ENCODE measurements at places on chromosomes 1 and 21.

GRCh38 chr1:235979716-235980333 is 85.1 kb downstream of the NID1 start:
- DNase-seq, result no peak

- no peak for DNase-seq
Measured at GRCh38 chr1:21605012-21605715, 64.0 kb downstream of the RAP1GAP start.

GRCh38 chr1:48107516-48107915 is 110.3 kb upstream of the TRABD2B start:
- DNase-seq, result no peak

DNA sequence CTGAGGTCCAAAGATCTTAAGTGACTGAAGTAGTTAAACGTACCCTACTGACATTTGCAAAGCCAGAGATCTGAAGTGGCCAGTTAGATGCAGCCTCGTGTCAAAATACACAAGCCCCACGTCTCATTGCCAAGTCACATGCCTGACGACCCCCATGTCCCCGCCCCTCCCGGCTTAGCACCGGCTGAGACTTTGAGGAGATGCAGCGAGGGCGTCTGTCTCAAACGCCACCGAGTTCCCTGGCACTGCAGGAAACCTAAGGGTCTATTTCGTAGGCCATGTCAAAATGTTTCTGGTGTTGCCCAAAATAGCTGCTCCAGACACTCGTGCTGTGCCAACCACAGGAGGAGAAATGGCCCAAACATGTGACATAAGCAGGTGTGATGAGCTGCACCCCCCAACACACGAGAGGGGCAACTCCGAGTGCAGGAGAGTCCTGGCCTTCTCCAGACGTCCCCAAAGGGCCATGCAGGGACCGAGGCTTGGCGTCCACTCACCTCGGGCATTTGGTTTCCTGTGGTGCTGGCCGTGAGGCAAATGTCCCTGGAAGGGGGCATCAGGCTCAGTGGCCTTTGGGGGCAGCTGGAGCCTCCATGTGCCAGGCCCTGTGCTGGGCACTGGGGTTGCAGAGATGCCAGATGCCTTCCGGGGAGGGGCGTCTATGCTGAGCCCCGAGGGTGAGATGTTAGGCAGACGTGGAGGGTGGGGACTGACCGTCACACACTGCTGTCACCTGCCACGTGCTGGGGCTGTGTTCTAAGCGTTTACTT is 67.0 kb downstream of the MATN1 start:
- no peak for DNase-seq

GRCh38 chr1:1013922-1014648 is 788 bp downstream of the ISG15 start:
- no peak for DNase-seq

GRCh38 chr1:108679586-108680213 is 12.4 kb upstream of the PRPF38B start:
- DNase-seq, result no peak

DNA sequence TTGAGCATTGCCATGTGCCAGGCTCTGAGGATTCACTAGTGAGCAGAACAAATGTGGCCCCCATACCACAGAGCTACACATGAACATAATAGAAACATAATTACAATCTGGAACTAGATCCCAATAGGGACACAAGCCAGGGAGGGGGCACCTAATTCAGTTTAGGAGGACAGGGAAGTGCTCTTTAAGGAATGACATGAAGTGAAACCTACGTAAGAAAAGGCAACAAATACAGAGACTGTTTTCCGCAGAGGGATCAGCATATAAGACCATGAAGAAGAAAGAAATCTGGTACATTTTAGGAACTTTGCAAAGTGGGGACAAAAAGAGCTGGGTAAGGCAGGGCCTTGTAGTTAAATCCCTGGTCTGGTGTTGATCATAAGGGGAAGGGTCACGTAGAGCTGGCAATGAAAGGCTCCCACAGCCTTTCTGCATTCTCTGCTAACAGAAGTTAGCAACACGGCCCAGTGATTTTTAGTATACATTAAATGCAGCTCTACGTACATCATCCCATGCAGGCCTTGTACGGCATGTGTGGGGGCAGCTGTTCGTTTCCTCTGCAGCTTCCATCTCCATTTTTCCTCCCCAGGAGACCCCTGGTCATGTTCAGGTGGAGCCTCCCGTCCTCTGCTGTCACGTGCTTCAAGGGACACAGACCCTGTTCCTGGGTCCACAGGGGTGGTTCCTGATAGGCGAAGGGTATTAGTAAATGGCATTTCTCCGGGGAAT is 26.8 kb upstream of the SLC30A1 start:
- DNase-seq, result no peak

DNA sequence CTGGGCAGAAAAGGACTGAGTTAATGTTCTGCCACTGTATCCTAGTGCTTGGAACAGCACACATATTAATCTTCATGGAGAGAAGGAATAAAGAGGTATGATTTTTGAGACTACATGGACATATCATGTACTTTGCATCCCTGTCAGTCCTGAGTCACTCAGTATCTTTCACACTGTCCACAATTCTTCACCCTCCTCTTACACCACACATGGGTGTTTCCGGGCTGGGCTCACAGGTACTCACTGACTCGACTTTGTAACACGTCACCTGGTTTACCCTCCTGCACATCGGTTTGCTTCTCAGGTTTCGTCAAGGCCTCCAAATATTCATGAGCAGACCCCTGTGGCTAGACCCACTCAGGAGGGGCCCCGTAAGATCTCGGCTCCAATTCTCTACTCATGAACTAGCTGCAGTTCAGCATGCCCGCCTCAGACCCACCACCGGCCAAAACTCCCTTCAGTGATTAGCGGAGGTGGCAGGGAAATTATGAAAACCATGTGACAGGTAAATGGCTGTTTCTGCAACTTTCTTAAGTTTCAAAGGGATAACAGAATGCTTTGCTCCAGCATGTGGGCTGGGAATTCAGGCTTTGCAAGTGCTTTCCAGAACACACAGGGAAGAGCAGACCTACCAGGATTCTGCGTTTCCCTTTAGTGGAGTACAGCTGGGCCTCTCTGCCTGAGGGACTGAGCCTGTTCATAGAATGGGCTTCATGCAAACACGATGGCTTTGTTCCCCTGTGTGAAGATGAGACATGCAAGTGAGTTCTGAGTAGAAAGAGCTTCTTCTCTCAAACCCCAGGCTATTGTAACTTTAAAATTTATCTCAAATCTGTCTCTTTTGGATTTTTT is 31.3 kb upstream of the TRABD2B start:
- DNase-seq, result no peak

DNA sequence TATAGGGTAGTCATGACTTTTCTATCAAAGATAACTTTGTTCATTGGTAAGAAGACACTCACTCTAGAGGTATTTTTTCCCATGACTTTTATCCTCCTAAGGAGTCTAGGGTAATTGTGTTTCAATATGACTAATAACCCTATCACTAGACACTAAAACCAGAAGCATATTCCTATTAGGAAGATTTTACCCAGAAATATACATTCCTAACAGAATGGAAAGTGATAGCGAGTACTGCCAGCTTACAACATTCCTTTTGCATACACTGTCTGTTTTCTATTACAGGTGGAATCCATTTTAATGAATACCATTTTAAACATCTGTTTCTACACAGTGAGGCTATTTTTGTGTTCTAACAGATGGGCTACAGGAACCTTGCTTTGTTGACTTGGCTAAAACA is 31.4 kb upstream of the C1orf185 start:
- DNase-seq, result peak; percentile 90

DNA sequence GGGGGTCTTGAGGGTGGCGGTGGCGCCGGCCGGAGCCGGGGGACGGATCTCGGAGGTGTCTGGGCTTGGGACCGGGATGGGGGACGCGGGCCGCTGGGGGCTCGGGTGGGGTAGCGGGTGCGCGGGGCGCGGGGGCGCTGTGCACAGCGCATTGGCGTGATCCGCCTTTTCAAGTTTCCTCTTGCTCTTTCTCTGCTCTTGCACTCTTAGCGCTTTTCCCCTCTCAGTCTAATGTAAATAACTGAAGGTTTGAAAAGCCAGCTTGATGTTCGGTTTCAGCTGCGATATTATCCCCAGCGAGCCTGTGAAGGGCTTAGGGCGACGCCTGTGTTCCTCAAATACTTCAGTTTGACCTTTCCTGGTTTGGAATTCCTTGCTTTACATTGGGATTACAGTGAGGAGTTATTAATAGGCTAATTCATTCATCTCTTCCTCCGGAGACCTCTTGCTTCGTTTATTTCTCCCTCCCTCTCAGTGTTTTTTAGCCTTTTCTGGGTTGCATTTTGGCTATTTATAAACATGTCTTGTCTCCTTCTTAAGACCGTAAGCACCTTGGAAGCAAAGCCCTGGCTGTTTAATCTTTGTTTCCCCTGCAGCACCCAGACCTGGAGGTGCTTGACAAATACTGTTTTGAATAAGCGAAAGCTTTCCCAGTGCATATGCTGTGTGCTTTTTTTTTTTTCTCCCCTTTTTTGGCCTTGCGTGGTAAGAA is 693 bp downstream of the RAB4A start:
- DNase-seq, result no peak

DNA sequence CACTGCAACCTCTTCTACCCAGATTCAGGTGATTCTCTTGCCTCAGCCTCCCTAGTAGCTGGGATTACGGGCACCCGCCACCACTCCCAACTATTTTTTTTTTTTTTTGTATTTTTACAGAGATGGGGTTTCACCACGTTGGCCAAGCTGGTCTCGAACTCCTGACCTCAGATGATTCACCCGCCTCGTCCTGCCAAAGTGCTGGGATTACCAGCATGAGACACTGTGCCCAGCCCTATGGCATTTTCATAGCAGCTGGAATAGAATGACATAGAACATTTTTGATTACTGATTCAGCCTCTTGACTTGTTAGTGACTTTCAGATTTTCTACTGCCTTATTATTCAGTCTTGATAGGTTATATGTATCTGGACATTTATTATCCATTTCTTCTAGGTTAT is 1046.2 kb downstream of the AMY1C start:
- DNase-seq, result no peak

- peak; percentile 5 for DNase-seq
Measured at GRCh38 chr1:62962901-62963776, 179.2 kb downstream of the ATG4C start.
